Esophagus squamous epithelium (tissue), 5 donors: ENCODE measurements at places on chromosomes 11 and 22.

DNA sequence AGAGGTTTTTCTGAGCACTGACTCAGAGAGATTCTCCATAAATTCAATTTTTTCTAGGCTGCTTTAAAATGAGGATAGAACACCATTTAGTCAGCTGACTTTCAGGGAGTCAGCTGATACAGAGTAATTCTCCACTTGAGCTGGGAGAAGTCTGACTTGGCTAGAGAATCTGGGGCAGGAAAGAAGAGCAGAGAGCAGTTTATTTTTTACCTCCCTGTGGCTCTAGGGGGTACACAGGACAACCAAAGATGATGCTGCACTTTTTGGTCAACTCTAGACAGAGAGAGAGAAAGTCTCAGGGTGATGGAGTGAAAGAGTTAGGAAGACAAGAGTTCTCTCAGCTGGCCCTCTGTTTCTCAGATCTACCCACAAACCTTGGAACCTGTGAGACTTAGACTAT, 67.3 kb upstream of the EED start:
- no peak for DNase-seq

DNA sequence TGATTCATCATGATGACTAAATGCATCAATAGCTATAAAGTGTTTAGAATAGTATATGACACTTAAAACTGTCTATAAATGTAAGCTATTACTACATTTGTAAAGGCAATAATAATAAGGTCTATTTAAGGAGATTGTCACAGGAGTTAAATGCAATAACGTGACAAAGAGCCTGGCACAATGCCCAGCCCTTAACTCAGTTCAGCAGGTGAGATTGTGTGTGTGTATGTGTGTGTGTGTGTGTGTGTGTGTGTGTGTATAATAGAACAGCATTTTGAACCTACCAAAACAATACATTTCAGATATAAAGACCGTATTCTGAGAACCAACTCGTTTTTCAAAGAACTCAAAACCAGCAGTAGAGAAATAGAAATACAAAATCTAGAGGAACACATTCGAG, 177.5 kb downstream of the MYO18B start:
- DNase-seq, result no peak

DNA sequence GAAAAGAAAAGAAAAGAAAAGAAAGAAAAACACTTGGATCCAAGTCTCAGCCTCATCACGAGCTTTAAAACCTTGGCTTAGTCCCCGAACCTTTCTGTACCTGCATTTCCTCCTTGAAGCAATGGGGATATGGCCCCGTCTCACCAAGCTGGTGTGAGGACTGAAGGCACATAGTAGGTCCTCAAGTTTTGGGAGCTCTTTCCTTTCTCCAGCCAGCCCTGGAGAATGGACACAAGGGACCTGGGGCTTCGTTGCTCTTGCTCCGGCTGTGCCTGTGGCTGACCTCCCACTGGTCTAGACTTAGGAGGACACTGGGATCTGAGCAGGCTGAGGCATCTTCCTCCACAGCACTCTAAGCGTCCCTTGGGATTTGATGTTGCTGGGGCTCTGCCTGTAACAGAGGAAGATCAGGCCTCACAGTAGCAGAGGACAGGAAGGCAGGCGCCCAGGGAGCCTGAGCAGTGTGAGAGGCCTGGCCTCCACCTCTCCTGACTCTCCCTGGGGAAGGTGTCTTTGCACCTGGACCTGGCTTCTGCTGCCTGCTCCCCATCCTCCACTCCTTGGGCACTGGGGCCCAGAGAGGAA, 32.8 kb downstream of the KCNC1 start:
- no peak for DNase-seq

- DNase-seq, result no peak
Measured at GRCh38 chr11:76683161-76684095, 12.9 kb upstream of the LRRC32 start.
